ENCODE measurements at places on chromosomes 3 and 15.

DNA sequence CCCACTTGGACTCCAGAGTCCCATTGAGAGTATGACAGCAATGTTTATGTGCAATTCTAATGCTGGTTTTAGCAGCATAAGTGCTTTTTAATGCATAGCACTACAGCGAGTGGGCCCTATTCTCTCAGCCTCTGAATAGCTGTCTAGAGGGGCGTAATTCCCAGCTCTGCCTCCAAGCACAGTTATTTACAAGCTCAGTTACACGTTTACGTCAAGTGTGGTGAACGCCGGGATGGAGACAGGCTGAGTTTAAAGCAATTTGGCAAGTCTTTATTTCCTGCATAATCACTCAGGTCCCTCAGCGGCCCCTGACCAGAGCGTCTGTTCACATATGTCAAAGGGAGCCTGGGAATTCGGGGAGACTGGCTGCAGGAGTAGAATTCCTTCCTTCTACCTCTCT lies 43.9 kb downstream of the SOX14 start:
- no peak for DNase-seq

GRCh38 chr3:73228959-73229358 lies 167.5 kb downstream of the EBLN2 start:
- DNase-seq: no peak

DNA sequence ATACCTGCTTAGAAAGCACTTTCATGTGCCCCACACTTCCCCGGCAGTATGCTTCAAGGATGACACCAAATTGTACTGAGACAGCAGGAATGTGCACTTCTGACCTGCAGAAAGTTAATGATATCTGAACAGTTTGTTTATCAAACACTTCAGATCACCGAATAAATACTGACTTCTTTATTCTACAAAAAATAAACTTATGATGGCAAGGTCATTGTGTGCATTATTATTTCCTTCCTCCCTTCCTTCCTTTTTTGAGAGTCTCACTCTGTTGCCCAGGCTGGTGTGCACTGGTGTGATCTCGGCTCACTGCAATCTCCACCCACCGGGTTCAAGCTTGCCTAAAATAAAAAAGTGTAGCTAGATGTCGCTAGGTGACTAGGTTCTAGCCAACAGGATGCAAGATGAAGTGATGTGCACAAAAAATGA lies 80.3 kb downstream of the FAIM start:
- no peak for DNase-seq

DNA sequence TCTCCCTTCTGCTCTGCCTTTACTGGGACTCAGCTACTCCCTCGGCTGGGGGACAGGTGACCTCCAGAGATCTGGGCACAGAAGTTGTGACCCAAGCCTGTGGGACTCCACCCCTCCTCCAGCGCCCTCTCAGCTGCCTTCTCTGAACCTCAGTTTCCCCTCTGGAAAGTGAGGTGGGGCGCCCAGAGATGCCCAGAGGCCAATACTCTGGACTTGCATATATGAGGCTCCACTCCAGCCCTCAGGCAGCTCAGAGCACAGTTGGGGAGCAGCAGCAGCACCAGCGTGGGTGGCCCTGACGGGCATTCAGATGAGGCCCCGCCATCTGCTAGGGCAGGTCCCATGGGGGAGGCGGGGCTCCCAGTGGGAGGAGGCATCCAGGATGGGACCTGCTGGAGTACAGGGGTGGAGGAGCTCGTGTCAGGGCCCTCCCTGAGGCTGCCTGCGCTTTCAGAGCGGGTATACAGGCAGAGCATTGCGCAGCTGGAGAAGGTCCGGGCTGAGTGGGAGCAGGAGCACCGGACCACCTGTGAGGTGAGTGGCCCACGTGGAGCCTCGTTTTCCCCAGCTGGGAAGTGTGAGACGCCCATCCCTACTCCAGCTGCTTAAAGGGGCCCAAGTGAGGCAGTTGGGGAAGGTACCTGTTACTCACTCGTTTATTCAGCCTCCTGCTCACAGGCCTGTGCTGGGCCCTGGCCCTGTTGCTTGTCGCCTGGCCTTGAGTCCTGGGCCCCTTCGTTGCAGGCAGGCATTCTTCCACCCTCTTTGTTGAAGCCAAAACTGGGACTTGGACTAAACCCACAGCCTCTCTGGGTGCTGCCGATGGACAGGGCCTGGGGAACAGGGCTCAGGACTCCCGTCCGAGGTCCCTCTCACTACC lies 35.4 kb downstream of the PSTPIP1 start:
- DNase-seq: no peak

- no peak for DNase-seq
These were observed 363.3 kb downstream of the ULK4 start for GRCh38 chr3:41598402-41599126.

DNA sequence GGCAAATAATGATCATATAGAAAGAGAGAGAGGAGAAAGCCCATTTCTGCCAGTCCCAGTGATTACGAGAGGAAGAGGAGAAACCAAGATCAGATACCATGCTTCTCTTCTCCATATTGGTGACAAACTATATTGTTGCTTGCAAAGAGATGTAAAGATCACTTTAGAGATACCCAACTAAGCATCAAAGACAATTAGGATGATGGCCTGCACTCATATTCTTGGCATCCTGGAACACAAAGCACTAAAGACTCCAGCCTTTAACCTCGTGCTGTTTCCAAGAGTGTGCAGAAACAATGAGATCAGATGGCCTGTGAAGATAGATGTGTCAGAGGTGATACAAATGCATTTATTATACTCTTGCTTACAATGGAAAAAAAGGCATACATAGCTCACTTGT lies 170.7 kb upstream of the TP63 start:
- no peak for DNase-seq

DNA sequence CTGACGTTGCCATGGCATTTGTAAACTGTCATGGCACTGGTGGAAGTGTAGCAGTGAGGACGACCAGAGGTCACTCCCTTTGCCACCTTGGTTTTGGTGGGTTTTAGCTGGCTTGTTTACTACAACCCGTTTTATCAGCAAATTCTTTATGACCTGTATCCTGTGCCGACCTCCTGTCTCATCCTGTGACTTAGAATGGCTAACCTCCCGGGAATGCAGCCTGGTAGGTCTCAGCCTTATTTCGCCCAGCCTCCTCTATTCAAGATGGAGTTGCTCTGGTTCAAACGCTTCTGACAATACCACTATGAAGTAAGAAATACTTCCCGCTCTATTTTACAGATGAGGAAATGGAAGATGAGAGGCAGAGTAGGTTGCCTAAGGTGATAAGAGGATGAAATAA lies 16.6 kb downstream of the PAQR9 start:
- no peak for DNase-seq

GRCh38 chr3:140270329-140270728 lies 335.3 kb downstream of the CLSTN2 start:
- no peak for DNase-seq

DNA sequence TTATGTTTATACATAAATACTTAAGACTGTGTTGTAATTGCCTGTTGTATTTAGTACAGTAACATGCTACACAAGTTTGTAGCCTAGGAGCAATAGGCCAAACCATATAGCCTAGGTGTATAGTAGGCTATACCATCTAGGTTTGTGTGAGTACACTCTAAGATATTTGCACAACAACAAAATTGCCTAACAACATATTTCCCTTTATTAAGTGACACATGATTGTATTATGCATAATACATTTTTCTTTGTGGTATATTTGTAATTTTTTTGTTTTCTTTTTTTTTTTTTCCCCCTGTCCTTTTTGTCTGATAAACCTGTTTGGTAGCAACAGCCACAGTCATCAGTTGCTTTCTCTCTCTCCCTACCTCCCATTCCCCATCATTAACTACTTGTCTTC lies 945.6 kb downstream of the ZPLD1 start:
- no peak for DNase-seq

- DNase-seq: no peak
These were observed 812 bp upstream of the IL20RB start for GRCh38 chr3:136956971-136957370.

DNA sequence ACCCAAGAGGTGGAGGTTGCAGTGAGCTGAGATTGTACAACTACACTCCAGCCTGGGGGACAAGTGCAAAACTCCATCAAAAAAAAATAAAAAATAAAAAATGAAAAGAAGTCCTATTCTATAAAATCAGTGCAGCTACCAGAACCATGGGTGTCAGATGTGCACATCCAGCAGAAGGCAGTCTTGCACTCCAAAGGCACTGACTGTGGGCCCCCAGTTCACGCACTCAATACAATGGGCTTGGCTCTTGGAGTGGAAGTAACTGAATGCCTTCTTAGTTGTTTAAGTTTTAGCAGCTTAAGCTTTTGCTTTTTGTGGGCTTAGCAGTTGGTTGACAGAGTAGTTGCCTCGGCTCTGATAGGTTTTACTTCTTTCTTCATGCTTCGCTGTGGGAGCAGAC lies 141.4 kb downstream of the AGBL1 start:
- no peak for DNase-seq

DNA sequence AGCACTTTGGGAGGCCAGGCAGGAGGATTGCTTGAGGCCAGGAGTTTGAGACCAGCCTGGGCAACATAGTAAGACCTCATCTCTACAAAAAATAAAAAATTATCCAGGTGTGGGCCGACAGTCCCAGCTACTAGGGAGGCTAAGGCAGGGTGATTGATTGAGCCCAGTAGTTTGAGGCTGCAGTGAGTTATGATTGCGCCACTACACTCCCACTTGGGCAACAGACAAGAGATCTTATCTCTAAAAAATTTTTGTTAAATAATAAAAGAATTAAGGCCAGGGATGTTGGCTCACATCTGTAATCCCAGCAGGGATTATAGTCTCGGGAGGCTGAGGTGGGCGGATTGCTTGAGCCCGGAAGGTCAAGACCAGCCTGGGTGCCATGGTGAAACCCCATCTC lies 25.8 kb upstream of the NFKBIZ start:
- DNase-seq: no peak

GRCh38 chr15:42695527-42696071 lies 41.3 kb downstream of the CDAN1 start:
- DNase-seq: no peak

DNA sequence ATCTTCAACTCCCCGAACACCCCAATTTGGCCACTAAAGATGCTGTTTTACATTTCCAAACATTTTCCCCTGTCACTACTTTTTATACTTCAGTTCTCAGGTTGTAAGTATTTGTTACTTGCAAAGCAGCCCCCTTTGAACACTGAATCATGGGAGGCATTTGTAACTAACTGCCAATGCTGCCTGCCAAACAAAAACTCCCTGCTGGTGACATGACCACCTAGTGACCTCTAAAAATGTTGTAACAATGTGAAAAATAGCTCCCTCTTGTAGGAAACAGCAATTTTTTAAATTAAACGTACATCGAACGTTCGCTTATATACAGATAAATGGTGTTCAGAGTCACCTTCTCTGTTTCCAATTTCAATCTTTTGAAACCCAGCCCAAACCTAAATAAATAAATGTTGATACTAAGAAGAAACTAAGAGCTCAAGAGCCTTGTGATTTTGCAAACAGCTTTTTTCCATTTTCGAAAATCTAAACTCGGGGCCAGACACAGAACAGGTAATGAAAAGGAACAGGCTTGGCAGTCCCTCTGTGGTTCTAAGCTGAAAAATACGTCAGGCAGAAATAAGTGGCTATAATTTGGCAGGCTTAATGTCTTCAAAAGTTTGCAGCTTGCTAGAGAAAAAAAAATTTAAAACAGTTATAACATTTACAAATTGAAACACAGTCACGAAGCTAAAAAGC lies 268.6 kb upstream of the WNT5A start:
- DNase-seq: no peak

- no peak for DNase-seq
These were observed 35.1 kb downstream of the SNTN start for GRCh38 chr3:63687278-63688225.

- no peak for DNase-seq
These were observed 69.4 kb upstream of the LIPC start for GRCh38 chr15:58362262-58362922.

DNA sequence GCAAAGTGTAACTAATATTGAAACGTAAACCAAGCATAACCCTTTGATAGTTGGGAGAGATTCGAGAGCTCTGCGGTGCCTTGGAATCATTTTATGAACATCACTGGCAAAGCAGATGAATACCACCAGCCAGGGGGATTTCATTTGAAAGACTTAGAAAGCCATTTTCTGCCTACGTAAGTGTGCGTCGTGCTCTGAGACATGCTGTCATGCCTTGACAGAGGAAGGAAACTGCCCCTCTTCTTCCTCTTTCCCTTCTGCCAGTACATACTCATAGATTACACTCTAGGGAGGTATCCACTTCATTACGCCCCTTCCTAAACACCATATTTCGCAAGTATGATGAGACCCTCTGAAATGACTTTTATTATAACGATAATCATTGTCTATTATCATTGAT lies 3.3 kb upstream of the MTHFS start:
- no peak for DNase-seq

DNA sequence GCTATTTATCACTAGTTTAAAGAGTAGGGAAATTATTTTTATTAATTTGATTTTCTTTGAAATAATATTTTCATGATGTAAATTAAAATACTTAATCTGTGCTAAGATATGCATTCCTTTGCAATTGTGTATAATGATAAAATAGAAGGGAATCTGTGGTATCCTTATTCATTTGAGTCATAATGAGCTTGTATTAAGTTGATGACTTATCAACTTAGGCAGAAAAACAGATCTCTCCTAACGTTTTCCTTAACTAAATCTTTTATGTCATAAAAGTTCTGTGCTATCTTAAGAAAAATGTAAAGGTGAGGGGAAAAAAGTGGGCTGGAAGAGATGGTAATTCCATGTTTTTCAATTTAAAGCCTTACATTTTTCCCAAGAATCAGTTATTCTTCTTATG lies 1.9 kb downstream of the FGF7 start:
- DNase-seq: no peak

DNA sequence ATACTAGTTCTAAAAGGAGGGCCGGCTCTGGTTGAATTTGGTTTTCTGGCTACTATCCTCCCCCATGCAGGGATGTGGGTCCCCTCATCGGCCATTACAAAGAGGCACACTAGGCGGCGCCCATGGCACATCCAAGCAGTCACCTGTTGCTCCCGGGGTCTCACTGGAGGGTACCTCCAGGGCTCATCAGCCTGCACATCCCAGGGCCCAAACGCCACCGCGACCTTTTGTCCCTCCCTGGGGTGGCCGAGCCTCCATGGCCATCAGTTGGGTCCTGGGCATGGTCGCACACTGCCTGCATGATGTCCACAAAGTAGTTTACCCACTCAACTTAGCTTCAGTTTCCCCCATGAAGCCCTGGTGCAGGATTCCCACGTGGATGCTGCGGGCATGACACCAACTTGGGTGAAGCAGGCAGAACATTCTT lies 28.3 kb downstream of the IDH3A start:
- peak; percentile 19 for DNase-seq

GRCh38 chr3:128379367-128380160 lies 87.1 kb downstream of the DNAJB8 start:
- DNase-seq: no peak

DNA sequence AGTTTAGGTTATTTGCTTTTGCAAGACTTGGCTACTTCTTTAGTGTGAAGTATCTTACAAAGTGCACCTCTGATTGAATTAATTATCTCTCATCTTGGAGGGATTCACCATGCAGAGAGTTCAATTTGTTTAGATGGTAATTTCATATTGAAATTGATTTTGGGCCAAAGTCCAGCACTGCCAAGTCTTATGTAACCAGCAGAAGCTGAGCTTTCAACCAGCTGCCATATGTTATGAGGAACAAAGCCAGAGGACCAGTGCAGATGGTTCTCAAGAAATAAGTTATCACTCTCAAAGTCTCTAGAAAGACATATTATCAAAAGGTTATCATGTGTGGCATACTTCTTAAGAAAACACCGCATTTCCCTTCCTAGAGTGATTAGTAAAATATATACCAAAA lies 29.0 kb downstream of the ABHD6 start:
- no peak for DNase-seq

Data from activated CD8-positive, alpha-beta memory T cell treated with anti-CD3 and anti-CD28 coated beads for 1 hour (primary cell).